ENCODE measurements at places on chromosomes 3 and 15.
A peak's percentile ranks its signal among the peaks of the same experiment; 100 is the strongest.

GRCh38 chr3:48960841-48961413 is 29.1 kb upstream of the P4HTM start:
- DNase-seq, result no peak

DNA sequence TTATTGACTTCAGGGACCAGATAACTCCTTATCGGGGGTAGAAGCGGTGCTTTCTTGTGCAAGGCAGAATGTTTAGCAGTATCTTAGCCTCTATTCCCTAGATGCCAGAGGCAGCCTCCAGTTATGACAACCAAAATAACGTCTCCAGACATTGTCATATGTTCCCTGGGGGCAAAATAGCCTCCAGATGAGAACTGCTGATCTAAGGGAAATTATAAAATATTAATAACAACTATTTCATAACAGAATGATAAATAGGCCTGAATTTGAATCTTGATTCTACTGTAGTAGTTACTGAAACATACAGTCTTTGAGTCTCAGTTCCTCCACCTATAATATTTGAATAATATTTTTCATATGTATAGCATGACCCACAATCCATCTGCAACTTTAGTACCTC is 1431.3 kb downstream of the ZPLD1 start:
- no peak for DNase-seq

DNA sequence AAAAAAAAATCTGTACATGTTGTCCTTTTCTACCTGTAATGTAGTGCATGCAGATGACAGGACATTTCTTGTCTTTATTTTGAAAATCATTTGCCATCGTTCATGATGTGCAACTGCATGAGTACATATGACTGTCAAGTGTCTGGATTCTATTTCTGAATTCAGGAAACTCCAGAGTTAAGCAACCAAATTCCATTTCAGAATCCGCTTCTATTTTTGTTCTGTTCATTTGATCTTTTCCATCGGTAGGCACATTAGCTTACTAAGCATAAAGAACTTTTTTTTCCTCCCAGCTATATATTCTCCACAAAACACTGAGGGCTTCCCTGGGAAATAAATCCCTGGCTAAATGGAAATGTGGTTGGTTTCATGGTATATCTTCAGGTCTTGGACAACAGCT is 365.6 kb downstream of the PTPRG start:
- DNase-seq, result no peak

GRCh38 chr3:151726016-151726415 is 7.7 kb upstream of the AADACL2 start:
- DNase-seq, result no peak

- no peak for DNase-seq
Observed at GRCh38 chr15:92936138-92936537, 36.0 kb downstream of the CHD2 start.

- DNase-seq, result no peak
Observed at GRCh38 chr3:89912031-89912430, 804.6 kb downstream of the EPHA3 start.

DNA sequence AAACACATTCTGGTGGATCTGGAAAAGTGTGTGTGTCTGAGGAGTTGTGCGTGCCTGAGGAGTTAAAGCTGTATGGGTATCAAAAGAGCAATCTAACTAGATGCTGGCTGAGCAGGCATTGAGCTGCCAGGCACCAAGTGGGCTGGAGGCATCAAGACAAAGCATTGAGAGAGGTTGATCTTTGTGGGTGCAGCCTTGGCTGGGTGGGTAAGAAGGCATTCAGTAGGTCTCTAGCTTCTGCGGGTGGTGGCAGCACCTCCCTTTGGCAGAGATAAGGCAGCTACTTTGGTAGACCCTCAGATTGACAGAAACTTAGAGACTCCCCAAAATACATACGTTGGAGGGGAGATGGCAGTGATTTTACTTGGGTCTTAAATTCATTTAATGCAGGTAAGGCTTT is 15.8 kb upstream of the TMEM212 start:
- no peak for DNase-seq

DNA sequence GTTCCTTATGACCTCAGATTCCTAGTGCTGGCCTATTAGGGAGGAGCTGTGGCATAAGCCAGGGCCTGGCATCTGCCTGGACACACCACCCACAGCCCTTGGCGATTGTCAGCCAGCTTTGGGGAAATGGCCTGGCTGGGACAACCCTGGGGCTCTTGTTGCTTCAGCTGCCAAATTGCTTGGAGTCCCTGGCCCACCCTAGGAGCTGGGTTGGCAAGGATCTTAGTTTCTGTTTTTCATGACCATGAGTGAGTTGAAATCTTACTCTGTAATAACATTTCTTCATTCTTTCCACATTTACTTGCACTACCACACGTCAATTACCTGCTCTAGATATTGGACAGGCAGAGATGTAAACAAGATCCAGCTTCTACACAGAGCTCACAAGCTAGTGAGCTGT is 1.9 kb upstream of the MYZAP start:
- DNase-seq, result no peak

- DNase-seq, result no peak
Observed at GRCh38 chr15:94297558-94297957, 66.2 kb downstream of the MCTP2 start.

GRCh38 chr15:39242345-39242744 is 338.5 kb upstream of the THBS1 start:
- DNase-seq, result no peak

GRCh38 chr15:71252044-71252739 is 136.9 kb downstream of the THSD4 start:
- no peak for DNase-seq

DNA sequence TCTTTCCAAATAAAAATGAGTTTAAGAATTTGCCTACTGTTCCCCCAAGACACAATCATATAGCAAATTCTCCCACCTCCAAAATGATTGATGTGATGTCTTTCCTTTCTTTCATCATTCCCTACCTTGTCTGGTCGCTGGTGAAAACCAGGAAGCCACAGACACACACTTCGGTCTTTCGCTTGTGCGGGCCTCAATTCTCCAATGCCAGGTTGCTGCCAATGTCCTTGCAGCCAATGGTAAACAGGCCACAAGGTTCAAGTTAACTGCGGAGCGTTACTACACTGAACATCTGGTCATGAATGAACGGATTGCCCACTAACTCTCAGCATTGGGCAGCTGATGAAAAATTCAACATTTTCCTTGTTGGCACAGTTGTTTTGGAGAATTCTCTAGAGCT is 192.2 kb downstream of the FOXP1 start:
- no peak for DNase-seq

DNA sequence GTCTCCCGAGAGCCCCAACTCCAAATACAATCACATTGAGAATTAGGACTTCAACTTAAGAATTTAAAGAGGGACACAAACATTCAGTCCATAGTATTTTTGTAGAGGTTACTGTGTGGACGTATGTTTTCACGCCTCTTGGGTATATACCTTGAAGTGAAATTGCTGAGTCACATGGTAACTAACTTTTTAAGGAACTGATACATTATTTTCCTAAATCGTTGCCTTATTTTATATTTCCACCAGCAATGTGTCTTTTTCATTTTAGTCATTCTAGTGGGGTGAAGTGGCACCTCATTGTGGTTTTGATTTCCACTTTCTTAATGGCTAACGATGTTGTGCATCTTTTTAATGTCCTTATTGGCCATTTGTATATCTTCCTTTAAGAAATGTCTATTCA is 11.8 kb downstream of the PARP15 start:
- no peak for DNase-seq

DNA sequence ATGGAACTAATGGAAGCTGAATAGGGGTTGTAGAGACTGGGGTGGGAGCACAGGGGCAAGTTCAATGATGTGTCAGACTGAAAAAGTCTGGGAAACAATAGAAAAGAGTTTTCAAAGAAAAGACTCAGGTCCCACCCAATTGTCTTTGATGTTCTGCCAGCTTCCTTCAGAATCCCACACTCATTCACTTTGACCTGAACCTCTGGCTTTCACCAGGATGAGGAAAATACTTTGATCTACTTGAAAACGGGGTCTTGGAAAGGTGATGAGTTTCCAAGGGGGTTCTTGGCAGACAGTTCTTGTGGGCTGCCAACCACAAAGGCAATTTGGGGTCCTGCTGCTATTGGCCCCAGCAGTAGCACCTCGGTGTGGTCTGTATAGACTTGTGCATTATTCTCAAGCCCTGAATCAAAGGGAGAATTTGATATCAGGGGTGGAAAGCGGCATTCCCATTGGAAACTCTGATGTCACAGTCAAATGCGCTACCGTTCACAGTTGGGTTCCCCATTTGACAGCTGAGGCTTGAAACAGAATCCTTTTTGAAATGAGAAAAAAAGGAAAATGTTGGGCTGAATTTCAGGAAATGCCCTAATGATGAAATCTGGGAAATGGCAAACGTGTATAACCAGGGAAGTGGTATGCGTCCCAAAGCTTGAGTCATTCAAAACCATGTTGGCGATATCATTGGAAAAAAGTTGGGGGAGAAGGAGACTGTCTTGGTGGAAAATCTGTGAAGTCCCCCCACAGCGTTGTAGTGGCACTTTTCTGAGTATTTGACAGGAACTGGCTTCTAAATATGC is 229.2 kb upstream of the LRTM1 start:
- no peak for DNase-seq

GRCh38 chr3:105715372-105715771 is 153.4 kb downstream of the CBLB start:
- no peak for DNase-seq

- no peak for DNase-seq
Observed at GRCh38 chr15:39290711-39291435, 290.0 kb upstream of the THBS1 start.

GRCh38 chr15:85354461-85354860 is 25.9 kb upstream of the AKAP13 start:
- DNase-seq, result no peak

- DNase-seq, result no peak
Observed at GRCh38 chr3:155481591-155481990, 188.1 kb upstream of the STRIT1 start.

GRCh38 chr3:17057321-17057720 is 172.6 kb downstream of the PLCL2 start:
- DNase-seq, result no peak

- DNase-seq, result no peak
Observed at GRCh38 chr3:72916250-72916649, 28.4 kb downstream of the GXYLT2 start.

GRCh38 chr15:46696281-46696680 is 1021.0 kb upstream of the SEMA6D start:
- DNase-seq, result no peak

DNA sequence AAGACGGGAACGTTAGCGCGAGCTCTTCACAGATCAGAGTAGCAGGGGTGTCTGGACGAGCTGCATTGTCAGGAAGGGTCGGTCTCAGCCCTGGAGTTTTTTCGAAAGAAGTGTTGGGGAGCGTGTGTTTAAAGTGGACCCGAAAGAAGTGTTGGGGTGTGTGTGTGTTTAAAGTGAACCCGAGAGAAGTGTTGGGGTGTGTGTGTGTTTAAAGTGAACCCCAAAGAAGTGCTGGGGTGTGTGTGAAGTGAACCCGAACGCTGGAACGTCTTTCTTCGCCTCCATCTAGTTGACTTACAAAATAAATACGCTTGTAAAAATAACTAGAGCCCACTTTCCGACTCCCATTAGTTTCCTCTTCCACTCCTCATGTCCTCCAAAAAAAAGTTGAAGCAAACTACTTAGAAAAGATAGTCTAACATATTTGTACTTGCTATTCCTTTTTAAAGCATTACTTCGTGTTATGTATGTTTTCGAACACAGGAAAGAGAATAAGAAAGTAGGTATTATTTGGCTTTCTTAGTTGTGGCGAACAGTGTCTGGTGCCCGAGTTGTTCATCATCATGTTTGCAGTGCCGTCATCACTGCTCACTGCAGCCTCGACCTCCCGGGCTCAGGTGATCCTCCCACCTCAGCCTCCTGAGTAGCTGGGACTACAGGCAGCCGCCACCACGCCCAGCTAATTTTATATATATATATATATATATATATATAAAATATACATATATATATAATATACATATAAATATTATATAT is 1.0 kb downstream of the LRCH3 start:
- peak; percentile 42 for DNase-seq

DNA sequence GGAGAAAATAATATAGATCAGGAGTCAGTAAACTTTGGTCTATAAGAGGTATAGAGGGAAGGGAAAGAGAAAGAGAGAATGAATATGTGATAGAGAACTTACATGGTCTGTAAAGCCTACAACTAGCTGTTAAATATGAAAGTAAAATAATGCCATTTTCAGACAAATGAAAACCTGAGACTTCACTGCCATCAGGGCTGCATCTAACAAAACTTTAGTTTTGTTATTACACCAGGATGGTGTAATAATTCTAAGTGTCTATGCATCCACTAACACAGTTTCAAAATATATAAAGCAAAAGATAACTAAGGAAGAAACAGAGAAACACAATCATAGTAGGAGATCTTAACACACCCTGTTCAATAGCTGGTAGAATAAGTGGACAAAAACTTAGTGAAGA is 217.7 kb downstream of the KLF13 start:
- DNase-seq, result no peak

GRCh38 chr15:98744506-98744905 is 96.2 kb downstream of the IGF1R start:
- DNase-seq, result no peak

- DNase-seq, result no peak
Observed at GRCh38 chr3:118167571-118167970, 867.1 kb downstream of the IGSF11 start.

- DNase-seq, result no peak
Observed at GRCh38 chr3:69791919-69792399, 52.7 kb downstream of the MITF start.

- DNase-seq, result no peak
Observed at GRCh38 chr15:82995076-82995475, 9.1 kb downstream of the RAMAC start.

DNA sequence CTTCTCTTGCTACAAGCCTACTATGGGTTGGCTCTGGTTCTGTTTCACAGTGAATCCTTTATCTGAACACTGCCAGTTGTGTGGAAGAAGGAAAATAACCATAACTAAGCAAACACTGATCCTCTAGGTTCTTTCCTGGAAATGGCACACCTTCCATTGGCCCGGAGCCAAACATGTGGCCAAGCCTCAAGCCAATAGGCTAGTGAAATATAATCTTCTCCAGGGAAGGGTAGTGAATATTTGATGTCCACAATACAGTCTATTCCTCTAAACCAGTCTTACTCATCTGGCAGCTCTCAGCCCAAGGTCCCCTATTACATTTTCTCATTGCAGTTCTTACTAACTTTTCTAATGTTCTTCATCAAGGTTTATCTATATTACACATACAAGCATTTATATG is 921.3 kb downstream of the TUSC7 start:
- no peak for DNase-seq

GRCh38 chr15:89356634-89357298 is 22.1 kb upstream of the POLG start:
- no peak for DNase-seq

GRCh38 chr3:129318921-129319320 is 40.3 kb downstream of the HMCES start:
- no peak for DNase-seq

GRCh38 chr15:93202405-93202804 is 113.4 kb upstream of the RGMA start:
- no peak for DNase-seq
